ENCODE measurements at places on chromosomes 3 and 15.
A peak's percentile ranks its signal among the peaks of the same experiment; 100 is the strongest.

DNA sequence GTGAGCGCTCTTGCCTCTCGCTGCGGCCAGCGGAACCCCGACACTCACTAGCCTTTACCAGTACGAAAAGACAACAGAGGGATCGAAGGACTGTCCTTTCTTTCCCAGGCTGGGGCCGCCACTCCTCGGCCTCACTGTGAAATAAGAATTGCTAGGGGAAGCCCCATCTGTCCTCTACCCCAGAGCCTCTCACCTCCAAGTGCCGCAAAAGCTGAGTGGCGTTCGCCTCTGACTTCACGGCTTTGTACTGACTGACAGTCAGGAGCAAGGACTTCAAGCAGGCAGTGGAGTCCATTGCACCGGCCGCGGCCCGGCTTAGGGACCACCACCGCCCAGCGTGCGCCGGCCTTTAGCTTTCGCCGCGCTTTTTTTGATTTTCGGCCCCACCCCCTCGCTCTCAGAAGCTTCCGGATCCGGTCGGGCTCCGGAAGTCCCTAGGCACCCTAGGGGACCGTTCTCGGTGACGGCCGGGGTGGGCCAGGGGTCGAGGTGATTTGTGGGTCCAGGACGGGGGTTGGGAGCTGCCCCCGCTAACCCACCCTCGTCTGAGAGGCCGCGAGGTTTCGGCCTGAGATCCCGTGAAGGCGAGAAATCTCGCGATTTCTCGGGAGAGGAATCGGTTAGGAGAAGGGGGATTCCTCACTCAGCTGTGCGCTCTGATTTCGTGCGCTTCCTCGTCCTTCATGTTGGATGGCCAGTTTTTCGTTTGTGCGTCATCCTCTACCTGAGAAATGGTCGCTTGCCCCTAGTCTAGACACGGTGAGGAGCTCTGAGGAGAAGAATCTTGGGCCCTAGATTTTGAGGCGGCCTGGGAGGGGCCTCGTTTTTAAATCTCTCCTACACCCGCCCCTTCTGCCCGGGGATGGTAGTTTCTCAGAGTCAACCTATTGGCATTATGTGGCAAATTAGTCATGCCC lies at the start of the genes CIP2A and DZIP3:
Gene CIP2A (minus strand): TSS at position 358 of the 917 bp plus-strand sequence. CDS start 63 bp downstream, at position 295.
Gene DZIP3 (plus strand): TSS at position 642 of the 917 bp plus-strand sequence. CDS start 15,685 bp downstream, outside the sequence.
- DNase-seq: peak; percentile 95

DNA sequence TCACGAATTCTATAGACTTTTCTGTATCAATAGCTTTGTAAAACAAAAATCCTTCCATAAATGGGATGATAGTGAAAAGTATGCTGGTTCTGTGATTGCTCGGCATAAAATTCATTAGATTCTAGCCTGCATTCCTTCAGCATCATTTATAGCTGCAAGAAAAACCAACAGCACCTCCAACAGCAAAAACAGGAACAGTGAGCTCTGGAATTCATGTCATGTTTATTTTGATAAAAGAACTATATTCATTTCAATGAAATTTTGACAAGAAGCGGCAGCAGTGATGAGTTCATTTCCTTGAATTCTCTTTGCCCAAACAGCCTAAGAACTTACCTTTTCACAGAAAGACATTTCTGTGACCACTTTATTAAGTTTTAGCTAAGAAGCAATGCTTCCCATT lies 515.2 kb upstream of the CCDC54 start:
- no peak for DNase-seq

DNA sequence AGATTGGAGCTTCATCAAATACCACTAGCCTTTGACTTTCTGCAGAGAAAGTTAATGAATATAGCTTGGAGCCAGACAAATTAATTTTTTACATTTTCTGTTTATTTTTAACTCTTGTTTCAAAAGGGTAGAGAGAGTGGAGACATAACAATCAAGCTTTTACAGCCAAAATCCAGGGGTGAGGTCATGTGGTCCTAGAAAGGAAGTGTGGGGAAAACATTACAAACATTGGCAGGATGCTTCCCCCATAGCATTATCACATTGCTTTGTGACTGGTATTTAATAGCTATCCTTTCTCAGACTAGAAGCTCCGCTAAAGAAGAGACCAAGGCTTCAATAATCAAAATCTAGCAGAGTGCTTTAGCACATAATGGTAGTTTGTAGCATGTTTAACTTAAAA lies 46.4 kb upstream of the PHLDB2 start:
- DNase-seq: no peak

- no peak for DNase-seq
These were observed 47.0 kb downstream of the ZNF609 start for GRCh38 chr15:64507293-64507802.

DNA sequence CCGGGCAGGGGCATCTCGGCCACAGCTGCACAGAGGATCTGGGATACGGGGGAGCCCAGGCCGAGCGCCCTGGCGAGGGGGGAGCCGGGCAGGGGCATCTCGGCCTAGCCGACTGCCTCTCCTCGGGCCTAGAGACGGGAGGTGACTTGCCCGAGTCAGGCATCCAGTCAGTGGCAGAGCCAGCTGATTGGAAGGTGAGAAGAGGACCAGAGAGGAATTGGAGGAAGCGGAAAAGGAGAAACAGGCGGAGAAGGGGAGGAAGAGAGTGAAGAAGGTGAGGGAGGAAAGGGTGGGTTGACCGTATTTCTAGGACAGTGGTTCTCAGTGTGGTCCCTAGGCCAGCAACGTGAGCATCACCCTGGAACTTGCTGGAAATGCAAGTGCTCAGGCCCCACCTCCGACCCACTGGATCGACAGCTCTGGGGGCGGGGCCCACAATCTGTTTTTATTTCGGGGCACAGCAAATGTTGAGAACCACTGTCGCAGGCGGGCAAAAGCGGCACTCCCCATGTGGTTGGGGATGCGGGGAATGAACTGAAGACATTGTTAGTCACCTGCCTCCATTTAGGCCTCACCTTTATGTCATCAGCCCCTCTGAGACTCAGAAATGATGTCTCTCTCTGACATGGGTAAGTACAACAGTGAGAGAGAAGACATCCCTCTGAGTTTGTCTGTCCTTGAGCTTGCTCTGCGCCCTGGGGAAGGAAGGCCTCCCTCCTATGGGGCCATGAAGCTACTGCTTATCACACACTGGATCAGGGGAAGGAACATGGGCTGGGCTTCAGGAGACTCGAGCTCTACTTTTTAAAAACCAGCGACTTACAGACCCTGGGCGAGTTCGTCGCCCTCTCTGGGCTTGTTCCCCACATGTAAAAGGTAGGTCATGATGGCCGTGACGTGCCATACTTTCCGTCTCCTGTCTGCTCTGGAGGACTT lies 1.0 kb upstream of the MELTF start:
- no peak for DNase-seq

- DNase-seq: no peak
These were observed 5.4 kb upstream of the VWA5B2 start for GRCh38 chr3:184223946-184224345.

- DNase-seq: no peak
These were observed 781 bp upstream of the DPH6 start for GRCh38 chr15:35546511-35547381.

DNA sequence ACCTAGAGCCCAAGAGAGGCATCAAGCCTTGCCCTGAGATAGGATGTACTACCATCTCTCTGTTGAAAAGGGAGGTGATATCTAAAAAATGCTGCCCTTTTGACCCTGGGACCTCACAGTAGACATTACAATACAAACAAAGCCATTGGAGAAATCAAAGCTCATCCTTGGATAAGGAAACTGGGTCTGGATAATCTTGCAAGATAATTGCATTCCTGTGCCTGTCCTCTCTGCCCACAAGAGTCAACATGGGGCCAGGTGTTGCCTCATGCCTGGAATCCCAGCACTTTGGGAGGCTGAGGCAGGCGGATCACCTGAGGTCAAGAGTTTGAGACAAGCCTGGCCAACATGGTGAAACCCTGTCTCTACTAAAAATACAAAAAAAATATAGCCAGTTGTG lies 57.3 kb upstream of the DLG1 start:
- DNase-seq: no peak

DNA sequence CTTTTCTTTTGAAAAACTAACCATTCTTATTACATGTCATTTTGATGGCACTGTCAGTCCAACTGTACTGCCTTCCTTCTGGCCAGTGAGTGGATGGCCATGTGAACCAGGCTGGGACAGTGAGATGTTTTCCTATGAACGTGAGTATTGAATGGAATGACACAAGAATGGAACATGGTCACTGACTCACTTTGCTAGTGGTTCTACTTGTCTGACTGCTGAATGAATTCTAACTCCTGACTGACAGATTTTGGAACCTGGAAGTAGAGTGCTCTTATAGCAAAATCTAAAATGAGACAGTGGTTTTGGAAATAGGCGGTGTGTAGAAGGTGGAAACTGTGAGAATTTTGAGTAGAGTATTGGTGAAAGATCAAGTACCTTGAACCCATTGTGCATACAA lies 606.9 kb upstream of the KCNMB2 start:
- no peak for DNase-seq

- DNase-seq: no peak
These were observed 72.6 kb upstream of the CTXND1 start for GRCh38 chr15:80324545-80325080.

DNA sequence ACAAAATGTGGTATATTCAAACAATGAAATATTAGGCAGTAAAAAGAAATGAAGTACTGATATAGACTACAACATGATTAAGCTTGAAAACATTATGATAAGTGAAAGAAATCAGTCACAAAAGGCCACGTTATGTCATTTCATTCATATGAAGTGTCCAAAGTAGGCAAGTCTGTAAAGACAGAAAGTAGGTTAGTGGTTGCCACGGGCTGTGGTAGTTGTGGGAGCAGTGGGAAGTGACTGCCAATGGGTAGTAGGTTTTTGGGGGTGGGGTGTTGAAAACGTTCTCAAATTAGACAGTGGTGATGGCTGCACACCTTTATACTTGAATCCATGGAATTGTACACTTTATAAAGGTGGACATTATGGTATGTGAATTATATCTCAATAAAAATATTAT lies 12.1 kb downstream of the GALNT15 start:
- peak; percentile 62 for DNase-seq

DNA sequence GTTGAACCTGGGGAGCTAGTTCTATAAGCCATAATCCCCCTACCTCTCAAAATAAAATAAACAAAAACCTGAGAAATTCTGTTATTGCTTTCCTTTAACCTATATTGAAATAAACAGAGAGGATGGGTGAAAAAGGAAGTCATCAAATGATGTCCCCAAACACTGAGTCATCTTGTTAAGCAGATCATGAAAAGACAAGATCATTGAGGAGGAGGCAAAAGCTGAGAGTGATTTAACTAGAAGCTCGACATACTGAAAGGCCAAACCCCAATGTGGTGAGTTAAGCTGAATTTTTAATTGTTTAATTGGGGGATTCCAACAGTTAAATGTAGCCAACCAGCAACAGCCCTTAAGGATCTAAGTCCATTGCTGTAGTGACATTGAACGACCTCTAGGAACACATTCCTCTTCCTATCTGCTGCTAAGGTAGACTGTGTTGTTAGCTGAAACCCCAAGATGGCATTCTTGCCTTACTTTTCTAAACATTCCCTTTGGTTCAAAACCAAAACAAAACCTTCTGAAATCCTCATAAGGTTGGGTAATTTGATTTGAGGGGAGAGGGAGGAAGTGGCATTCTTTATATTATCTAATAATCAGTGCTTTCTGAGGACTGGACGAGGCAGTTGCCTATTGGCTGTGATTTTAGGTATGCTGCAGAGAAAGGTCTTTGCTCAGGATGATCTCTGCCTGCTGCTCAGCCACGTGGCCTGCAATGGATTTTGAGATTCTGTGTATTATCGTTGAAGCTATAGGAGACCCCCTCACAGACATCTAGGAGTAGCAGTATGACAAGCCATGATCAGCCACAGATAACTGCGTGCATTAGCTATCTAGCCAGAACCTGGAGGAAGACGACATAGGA lies 62.7 kb upstream of the BNIP2 start:
- DNase-seq: peak; percentile 43

DNA sequence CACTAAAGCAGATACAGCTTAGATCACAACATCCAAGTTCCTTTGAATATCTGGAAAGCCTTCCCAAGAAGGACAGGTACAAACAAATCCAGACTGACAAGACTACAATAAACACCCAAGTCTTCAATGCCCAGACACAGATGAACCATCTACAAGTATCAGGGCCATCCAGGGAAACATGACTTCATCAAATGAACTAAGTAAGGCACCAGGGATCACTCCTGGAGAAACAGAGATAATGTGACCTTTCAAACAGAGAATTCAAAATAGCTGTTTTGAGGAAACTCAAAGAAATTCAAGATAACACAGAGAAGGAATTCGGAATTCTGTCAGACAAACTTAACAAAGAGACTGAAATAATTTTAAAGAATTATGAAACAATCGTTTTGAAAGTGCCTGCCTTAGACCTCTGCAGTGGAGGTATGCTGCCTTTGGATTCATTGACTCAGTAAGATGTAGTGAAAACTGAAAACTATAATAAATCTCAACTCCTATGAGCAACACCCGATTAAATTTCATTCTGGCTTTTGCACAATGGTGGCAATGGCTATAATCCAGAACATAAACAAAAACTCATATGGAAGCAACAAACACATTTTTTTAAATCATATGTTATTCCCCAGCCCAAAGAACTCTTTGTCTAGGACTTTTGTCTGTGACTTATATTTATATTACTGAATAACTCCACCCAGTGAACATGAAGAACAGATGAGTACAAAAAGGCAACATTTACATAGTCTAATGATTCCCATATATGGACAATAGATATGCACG lies 12.6 kb upstream of the COL8A1 start:
- DNase-seq: no peak

DNA sequence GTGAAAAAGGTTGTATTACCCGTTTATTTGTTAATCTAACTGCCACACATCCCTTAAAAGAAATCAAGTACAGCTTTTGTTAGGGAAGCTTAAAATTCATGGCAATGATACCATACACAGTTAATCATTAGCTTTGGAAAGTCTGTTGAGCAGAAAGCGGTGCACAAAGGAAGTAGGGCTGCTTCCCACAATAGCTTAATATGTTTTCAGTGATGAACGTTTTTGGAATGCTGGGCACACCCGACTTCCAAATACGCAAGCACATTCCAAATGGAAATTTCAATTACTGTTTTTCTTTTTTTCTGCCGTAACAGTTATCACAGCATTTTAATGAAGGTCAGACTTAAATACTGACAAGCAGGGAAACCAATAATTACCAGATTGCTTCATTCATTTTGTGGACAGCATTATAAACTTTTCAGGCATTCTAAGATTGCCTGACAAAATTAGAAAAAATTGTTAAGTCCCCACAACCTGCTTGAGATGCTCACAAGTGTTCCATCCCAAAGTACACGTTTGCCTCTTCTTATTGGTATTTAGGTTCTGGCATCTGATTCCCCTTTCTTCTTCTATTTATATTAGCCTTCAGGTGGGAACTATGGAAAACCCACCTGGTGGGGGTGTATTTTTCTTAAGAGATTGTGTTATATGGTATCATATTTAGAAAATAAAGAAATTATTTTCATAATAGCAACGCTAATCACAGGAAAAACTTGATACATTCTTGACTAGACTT lies 1.1 kb upstream of the ECT2 start:
- DNase-seq: no peak

GRCh38 chr15:84871428-84871985 lies 13.0 kb upstream of the SLC28A1 start:
- no peak for DNase-seq

DNA sequence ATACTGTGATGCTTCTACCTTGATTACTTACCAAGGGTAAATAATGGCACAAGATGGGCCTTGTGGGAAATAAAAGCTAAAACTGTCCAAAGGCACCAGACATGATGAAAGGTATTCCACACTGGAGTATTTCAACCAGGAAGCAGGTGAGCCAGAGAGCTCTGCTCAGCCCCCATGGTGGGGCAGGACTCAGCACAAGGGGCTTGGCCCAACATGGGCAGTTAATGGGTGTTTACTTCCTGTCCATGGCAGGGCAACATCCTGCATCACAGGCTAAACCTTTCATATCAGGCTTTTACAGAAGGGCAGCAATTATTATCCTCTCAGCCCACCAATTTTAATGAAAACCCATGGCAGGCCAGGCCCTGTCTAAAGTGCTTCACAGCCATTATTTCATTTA lies 38.2 kb downstream of the MAGI1 start:
- DNase-seq: no peak

Data from stimulated activated effector memory CD8-positive, alpha-beta T cell treated with anti-CD3 and anti-CD28 coated beads, Interleukin-12 subunit alpha, Interleukin-12 subunit beta, amount 100 ng/mL, for 72 hours (primary cell).